Left ventricle myocardium superior (tissue), 1 donor: ENCODE measurements at places on chromosomes 11 and 22. TPM values are rescaled to one million over a fixed set of nuclear protein-coding genes. Genes with fewer than 3 reads are reported as not detected.

GRCh38 chr11:13423372-13423771, 39.6 kb downstream of the BTBD10 start:
- DNase-seq = no peak

GRCh38 chr11:69243496-69244200, 50.3 kb upstream of the MYEOV start:
- DNase-seq = no peak

- no peak for DNase-seq
These were observed 195.1 kb upstream of the TBCEL start for GRCh38 chr11:120828847-120829246.

The UPK3A gene
- 0.25 TPM for total RNA-seq

GRCh38 chr11:81892770-81893635, 840.7 kb downstream of the FAM181B start:
- no peak for DNase-seq

The GGT5 gene
- 19.8 TPM for total RNA-seq

DNA sequence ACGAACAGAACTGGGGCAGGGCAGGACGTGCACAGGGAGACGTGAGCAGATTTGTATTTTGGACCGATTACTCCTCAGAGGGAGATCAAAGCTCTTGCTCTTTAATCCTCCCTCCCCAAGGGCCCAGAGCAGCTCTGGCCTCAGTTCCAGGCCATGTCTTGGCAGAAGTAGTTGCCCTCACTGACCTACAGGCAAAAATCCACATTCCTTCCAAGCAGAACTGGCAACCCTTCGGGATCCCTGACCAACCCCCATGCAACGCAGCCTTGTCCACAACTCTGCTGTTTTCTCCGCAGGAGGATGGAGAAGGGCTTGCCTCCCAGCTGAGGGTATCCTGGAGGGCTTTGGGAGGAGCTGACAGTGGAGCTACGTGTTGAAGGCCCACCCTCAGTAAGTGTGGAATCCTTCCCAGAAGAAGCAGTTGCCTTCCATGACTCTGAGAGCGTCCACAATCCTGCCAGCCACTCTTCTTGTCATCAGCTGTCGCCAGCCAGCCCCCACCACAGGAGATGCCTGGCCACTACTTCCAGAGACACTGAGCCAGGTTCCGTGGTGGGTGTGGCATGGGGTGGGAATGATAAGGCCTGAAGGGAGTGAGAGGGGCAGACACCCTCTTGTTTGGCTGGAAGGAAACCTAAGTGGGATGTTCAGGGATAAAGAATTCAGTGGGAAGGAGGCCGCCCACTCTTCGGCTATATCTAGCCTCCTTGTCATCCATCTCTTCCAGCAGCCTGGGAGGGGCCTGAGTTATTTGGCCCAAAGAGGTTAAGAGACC, 68.1 kb downstream of the PDE2A start:
- DNase-seq = peak; percentile 41

- DNase-seq = peak; percentile 13
These were observed 1470.5 kb downstream of the BRD1 start for GRCh38 chr22:48357196-48357595.

The RASGRP2 gene
- total RNA-seq = 44.5 TPM

GRCh38 chr11:86869966-86870570, 69.7 kb downstream of the PRSS23 start:
- DNase-seq = peak; percentile 64

DNA sequence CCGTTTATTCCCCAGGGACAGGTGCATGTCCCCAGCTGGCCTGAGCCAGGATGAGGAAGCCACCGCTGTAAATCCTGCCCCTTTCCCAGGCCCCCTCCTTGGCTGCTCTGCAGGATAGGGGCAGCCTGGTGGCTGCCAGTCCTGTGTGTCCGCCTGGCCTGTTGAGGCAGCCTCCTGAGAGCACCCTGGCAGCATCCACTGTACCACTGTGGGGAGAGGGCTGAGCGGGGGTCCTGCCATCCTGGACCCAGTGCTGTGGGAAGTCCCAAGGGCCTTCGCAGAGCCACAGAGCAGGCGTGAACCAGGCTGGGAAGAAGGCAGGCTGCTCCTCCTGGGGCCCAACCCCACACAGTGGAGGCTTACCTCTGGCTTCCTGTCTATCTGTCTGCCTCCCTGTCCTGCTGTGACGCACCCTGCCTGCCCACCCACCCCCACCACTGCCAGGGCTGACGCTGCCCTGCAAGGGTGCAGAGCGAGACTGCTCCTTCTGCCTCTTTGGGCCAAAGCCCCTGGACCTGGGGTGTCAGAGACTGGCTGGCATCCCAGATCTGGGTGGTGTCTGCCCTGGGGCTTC, 8.4 kb downstream of the KCTD17 start:
- no peak for DNase-seq

- no peak for DNase-seq
These were observed 28.4 kb downstream of the WEE1 start for GRCh38 chr11:9601876-9602199.

DNA sequence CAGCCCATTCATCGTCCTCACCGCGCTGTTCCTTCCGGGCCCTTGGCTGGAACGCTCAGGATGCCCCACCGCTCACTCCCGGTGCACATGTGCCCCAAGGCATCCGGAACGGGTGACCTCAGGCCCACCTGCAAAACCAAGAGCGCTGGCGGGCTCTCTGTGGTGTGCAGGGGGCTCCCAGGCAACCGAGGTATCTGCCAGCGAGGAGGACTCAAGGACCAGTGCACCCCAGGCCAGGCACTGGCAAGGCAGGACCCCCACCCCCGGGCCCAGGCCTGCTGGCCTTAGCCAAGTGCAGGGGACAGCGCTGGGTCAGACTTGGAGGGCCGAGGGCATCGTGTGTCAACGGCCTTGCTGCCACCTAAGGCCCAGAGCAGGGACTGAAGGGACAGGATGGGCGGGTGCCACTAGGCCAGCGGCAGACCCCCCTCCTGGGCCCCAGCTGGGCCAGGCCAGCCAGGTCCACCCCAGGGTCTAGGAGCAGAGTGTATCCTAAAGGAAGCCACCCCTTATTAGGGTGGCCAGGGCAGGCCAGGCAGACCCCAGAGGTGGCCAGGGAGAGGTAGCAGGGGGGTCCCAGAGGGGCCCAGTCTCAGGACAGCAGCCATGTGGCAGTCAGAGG, 8.5 kb downstream of the TNNT3 start:
- peak; percentile 24 for DNase-seq

The SMIM35 gene
- total RNA-seq = not detected

DNA sequence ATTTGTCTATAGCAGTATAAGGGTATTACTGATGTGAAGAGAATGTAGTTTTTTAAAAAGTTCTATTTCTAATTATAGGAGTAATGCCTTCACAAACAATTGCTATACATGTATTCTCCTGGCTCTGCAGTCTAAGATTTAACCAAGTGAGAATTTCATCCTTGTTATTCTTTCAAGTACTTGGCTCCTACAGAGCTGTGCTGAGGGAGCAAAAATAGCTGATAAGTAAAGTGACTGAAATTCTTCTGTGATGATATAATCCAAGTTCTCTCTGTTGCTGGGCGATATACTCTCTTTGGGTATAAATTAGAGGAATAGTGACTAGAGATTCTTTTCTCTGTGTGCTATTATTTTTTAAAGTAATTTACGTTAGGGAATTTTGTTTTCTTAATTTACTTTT, 68.0 kb downstream of the PGR start:
- DNase-seq = no peak

GRCh38 chr11:8149726-8150125, 19.1 kb downstream of the RIC3 start:
- no peak for DNase-seq

GRCh38 chr11:17831883-17832282, 97.3 kb downstream of the KCNC1 start:
- no peak for DNase-seq

DNA sequence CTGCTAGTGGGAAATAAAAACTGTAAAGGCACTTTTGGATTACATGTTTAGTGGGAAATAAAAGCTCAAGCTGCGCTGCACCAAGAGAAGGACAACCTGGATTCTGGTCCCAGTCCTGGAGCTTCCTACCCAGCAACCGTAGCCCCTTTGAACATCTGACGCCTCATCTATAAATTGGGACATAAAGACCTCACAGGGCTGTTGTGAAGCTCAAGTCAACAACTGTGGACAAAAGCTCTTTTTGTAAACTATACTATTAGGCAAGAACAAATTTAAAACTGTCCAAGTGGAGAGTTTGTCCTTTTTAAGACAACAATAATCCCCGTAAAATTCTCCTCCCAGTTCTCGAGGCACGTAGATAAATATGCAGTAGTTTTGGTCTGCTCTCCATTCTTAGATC, 17.6 kb upstream of the PCF11 start:
- no peak for DNase-seq

DNA sequence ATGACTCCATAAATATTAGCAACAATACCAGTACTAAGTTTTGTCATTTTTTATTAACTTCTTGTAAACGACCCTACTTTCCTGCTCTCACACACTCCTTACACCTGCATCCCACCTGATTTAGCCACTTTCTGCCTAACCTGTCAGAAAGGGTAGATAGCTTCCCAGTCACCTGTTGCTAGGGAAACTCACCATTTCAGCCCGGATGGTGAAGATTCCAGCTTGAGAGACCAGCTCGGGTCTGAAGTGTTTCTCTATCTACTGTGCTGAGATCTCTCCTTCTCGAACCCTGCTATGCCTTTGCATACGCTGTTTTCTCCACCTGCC, at the start of gene PARVG:
PARVG (plus strand) TSS at position 220 of the 327 bp plus-strand sequence. CDS start 2,405 bp downstream, outside the sequence.
- no peak for DNase-seq

GRCh38 chr11:85682330-85683305, 3.4 kb downstream of the CCDC89 start:
- peak; percentile 88 for DNase-seq

The THRSP gene
- total RNA-seq = 1.1 TPM

- no peak for DNase-seq
These were observed 22.3 kb downstream of the VPS37C start for GRCh38 chr11:61138935-61139334.

DNA sequence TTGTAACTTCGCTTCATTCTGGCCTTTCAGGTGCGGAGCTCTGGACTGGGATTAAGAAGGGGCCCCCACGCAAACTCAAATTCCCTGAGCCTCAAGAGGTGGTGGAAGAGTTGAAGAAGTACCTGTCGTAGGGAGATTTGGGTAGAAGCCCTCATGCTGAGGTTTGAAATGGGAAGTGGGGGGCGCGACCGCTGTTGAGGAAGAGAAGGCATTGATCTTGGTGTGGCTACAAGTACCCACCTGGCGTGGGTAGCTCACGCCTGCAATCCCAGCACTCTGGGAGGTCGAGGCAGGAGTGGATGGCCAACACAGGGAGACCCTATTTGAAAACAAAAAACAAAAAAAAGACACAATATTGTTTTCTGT, 779 bp downstream of the SELENOH start:
- DNase-seq = no peak

DNA sequence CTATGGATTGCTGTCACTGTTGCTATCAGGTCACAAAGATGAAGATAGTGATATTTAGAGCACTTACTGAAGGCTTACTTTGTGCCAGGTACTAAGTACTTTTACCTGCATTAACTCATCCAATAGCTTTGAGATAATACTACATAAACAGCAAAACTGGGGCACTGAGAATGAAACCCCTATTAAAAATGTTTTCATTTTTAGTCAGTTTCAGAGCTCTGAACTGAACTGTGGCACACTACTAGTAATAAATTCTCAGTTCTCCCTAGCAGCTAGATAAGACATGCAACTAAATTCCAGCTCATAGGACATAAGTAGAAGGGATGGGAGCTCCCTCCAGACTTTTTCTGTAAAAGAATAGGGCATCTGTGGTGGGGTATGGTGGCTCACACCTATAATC, 24.0 kb downstream of the ARFGAP3 start:
- no peak for DNase-seq

- no peak for DNase-seq
These were observed 173.7 kb downstream of the KIF18A start for GRCh38 chr11:27933992-27934829.

DNA sequence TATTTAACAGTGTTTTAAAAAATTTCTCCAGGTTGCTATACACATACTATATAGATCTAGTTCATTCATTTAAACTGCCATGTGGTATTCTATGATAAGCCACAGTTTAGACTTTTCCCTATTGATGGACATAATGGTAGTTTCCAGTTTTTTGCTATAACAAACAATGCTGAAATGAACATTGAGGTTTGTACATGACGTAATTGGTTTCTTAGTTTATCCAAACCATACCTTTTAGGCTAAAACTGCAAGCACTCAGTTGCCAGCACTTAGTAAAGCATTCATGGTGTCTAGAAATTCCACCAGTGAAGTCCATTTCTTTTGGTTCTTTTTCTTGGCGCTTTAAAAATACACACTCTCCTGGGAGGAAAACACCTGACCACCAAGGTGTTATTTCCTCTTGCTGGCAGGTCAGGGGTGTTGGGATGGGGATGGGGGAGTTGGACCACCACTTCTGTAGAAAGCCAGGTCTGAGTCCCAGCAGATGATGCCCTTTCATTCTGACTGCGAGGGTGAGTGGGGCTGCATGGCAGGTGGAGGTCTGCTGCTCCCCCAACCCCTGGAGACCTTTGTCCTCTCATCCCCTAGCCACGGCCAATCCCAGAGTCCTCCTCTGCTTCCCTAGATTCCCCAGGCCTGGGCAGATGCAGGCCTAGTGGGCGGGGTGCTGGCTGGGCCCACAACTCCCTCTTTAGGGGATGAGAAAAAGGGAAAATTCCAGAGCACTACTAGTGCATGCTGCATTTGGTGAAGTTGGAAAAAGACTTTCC, 41.1 kb downstream of the C11orf91 start:
- DNase-seq = no peak

The OR51A4 gene
- total RNA-seq = not detected

- DNase-seq = no peak
These were observed 52.0 kb upstream of the SPATA19 start for GRCh38 chr11:133897331-133897650.

The TSGA10IP gene
- total RNA-seq = not detected

The SLC7A4 gene
- total RNA-seq = 0.30 TPM

DNA sequence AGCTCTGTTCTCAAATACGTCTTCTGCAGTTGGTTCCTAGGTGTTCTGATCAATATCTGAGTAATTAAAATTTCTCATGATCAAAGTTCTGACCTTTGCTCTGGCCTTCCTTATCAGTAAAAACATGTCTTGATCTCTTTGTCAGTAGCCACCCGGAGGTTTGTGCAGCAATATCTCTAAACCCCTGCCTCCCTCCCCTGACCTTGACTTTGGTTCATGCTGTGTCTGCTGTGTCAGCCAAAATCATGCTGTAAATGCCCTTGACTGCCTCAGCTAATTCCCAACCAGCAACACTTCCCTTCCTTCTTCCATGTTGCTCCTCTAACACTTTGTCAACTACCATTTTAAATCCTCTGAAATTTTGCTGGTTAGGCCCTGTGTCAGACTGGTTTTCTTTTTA, 424.7 kb downstream of the FAM181B start:
- no peak for DNase-seq

- no peak for DNase-seq
These were observed 99.3 kb upstream of the FSHB start for GRCh38 chr11:30131535-30131934.

DNA sequence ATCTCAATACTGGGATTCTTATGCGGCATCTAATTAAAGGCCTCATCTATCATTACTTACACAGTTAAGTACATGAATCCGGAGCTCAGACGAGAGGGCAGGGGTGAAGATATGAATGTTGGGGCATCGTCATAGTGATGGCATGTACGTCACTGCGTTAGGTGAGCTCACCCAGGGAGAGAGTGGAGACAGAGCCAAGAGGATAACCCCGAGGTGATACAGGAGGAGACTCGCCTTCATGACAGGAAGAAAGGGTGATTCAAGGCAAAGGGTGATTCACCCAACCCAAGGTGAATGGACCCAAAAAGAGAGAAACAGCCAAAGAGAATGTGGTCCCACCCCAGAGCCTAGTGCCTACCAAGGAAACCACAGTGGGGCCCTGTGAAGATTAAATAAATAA, 132.9 kb upstream of the BLID start:
- DNase-seq = no peak

GRCh38 chr11:33333816-33334215, 76.6 kb downstream of the HIPK3 start:
- DNase-seq = no peak

The DBX1 gene
- total RNA-seq = not detected

The CRACR2B gene
- 31.0 TPM for total RNA-seq

The PTGDR2 gene
- total RNA-seq = 3.1 TPM
